ENCODE measurements at places on chromosomes 2 and 18.

- DNase-seq = no peak
These were observed 570.6 kb upstream of the GCFC2 start for GRCh38 chr2:76281156-76281841.

- DNase-seq = peak; percentile 6
These were observed 94.9 kb upstream of the GATA6 start for GRCh38 chr18:22074282-22075070.

DNA sequence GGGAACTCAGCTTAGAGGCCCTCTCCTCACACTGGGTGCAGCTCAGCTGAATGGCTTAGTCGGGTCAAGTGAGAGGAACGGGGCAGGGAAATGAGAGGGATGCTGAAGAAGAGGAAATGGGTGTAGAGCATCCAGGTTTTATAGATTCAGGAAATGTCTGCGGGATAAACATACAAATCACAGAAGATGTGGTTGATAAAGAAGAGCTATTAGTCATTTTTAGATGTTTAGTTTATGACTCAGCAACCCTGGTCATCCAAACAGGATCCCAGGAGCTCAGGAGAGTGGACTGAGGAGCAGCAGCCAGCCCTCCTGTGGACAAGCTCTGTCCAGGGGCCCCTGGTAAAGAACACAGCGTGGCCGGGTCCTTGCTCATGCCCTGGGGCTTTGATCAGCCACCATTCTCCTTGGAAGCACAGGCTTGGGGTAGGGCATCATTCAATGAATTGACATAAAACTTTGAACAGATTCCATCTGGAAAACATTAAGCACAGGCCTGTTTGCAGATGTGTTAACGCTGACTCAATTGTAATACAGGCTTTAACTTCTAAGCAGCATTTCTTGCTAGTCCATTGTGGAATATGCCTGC is 83.0 kb downstream of the NPAS2 start:
- DNase-seq = peak; percentile 98

DNA sequence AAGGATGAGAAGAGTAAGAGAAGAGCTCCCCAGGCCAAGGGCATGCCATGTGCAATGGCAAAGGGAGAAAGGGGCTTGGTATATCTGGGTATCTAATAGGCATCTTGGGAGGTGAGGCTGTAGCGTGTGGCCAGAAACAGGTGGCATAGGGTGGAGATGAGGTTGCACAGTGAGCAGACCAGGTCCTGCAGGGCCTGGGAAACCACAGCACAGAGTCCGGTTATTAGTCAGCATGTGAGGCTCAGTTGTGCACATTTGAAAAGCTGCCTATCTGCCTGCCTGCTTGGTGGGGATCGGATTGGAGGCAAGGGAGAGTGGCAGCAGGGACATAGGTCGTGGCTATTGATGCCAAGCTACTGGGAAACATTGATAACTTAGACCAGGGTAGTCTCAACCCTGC is 190.6 kb downstream of the TPGS2 start:
- no peak for DNase-seq

DNA sequence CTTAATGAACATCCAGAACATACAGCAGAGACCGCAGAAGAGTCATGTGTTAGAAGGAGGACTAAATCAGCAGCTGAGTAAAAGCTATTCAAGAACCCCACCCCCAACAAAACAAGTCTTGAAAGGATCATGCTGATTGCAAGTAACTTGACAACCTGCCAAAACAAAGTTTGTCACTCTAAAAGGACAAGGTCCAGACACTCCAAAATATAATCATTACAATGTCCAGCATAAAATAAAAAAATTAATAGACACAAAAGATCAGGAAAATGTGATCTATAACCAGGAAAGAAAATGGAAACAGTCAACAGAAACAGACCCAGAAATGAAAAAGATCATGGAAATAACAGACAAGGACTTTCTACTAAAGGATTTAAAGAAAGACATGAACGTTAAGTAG is 28.5 kb downstream of the CCDC88A start:
- DNase-seq = no peak

GRCh38 chr2:26986576-26986975 is 16.1 kb downstream of the MAPRE3 start:
- no peak for DNase-seq

DNA sequence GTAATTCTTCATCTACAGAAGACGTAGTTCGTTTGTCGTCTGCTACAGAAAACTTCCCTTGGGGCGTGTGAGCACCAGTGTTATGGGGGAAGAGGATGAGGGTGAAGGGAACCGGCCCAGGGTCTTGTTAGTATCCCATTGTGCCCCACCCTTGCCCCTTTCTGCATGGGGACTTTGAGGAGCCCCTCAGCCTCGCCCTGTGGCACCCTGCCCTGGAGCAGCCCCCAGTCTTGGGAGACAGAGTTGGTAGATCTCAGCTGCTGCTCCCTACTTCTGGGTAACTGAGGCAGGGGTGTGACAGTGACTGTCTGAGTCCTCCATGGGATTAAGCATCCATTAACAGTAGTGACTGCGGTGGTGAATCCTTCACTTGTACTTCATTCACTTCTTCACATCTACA is 50.1 kb downstream of the RNF144A start:
- DNase-seq = no peak

DNA sequence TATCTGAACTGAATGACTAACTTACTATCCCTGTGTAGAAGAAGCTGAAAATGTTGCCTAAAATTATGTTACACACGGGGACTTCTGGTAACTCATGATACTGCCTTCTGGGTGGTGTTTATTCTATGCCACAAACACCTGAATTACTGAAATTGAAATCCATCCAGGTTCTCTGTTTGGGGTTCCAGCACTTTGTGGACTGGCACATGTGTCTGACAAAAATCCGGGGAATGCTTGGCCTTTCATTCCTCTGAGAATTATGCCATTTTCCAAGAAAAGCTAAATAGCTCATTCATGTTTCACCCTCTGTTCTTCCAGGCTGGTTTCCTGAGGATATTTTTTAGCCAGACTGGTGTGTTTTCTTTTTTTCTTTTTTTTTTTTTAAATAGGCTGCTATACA is 59.5 kb upstream of the POU3F3 start:
- no peak for DNase-seq

DNA sequence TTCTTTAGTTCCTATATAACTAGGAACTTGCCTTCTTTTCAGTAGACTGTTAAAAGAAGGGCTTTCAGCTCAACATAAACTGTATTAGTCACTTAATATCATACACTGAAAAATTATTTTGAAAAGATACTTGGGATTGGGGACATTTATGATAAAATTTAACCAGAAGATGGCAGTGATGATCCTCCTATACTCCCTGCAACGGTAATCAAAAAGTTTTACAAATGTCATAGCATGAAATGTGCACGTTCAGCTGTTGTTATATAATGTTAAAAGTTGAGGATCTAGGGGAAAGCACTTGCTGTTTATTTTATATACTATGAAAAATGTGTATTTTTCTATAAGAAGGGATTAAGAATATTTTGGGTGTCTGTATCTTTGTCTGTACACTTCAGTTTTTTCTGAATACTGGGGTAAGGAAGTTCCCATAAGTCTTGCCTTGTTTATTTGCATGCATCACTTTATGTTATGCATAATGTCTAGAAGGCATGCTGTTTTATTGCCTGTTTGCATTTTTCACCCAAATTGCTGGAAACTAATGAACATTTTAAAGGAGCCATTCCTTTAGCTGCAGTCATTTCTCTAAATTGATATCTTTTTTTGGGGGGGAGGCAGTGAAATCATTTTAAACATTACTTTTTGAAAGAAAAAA is 19.0 kb downstream of the DYNC1I2 start:
- DNase-seq = peak; percentile 41

- DNase-seq = peak; percentile 38
These were observed 375.2 kb upstream of the SPHKAP start for GRCh38 chr2:228556717-228557116.

All from fibroblast of mammary gland (primary cell).